ENCODE measurements at places on chromosomes 11 and 22. TPM values are rescaled to one million over a fixed set of nuclear protein-coding genes. Genes with fewer than 3 reads are reported as not detected.

SCO2 gene
- 9.5 TPM for total RNA-seq

- no peak overlapping the region for H3K4me3 ChIP-seq
- H3K27me3 ChIP-seq = no peaks in the 10 kb centered on the region
- no peaks in the 10 kb centered on the region for H3K4me1 ChIP-seq
Observed at GRCh38 chr11:32448232-32448631, 12.9 kb upstream of the WT1 start.

DNA sequence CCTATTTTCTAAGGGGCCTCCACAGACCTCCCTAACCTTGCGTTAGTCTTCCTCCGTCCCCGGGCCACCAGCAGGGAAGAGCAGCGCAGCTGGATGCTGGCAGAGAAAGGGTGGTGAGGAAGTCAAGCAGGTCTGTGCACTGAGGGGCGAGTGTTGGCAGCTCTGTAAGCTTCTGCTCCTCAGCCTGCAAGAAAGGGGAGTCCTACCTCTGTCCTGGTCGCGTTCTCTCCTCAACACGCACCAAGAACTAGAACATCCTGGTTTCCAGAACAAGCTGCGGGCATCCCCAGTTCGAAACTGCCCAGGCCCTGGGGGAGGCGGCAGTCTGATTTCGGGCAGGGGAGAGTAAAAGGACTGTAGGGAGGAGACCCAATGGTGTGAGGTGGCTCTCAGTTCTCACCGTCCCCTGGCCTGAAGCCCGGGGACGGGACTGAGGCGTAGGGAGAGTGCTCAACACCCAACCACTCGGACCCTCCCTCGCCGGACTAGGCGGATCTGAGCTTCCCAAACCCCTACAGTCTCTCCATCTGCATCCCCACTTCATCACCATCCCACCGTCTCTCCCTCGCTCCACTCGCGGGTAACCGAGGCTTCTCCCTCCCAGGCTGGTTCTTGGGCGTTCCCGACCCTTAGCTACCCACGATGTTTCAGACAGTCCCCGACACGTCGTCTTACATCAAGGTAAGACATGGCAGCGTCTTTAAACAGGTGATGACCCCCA lies 7.7 kb upstream of the FLI1 start:
- H3K27me3 ChIP-seq = peaks cover 13% of the 10 kb centered on the region
- H3K27ac ChIP-seq = no peak overlapping the region
- H3K36me3 ChIP-seq = no peaks in the 10 kb centered on the region
- peak overlapping the region; percentile 73 for H3K4me3 ChIP-seq

- no peak within 1 kb of the TSS for H3K4me3 ChIP-seq
- no peak for DNase-seq
- no peaks in the 10 kb centered on the region for H3K36me3 ChIP-seq
- H3K27ac ChIP-seq = no peak within 1 kb of the TSS
- no peaks in the 10 kb centered on the region for H3K27me3 ChIP-seq
Observed at GRCh38 chr11:57761301-57762234, at the start of gene CTNND1. CTNND1 (plus strand) TSS chr11:57761802; CDS start chr11:57791479, 29,677 bp downstream.

TMEM41B gene
- total RNA-seq = 73.7 TPM

DNA sequence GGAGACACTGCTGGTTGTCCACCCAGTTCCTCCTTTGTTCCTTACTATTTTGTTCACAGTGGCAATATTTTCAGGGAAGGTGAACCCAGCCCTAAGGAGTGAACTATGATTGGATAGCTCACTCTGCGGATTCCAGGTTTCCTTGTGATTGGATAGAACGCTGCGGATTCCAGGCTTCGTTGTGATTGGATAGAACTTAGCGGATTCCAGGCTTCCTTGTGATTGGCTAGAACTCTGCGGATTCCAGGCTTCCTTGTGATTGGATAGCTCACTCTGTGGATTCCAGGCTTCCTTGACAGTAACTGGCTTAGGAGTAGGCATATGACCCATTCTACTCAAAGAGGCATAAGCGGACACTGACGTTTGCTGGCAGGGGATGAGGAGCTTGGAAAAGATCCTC lies 28.6 kb upstream of the ADA2 start:
- H3K27me3 ChIP-seq = no peaks in the 10 kb centered on the region
- H3K27ac ChIP-seq = no peak overlapping the region
- DNase-seq = no peak
- no peak overlapping the region for H3K4me3 ChIP-seq
- no peaks in the 10 kb centered on the region for H3K4me1 ChIP-seq
